ENCODE measurements at places on chromosomes 12 and 14.

- no peak for DNase-seq
Observed at GRCh38 chr12:107662484-107662883, 23.1 kb upstream of the PWP1 start.

GRCh38 chr12:89427508-89428156 lies 75.3 kb upstream of the DUSP6 start:
- DNase-seq = no peak

DNA sequence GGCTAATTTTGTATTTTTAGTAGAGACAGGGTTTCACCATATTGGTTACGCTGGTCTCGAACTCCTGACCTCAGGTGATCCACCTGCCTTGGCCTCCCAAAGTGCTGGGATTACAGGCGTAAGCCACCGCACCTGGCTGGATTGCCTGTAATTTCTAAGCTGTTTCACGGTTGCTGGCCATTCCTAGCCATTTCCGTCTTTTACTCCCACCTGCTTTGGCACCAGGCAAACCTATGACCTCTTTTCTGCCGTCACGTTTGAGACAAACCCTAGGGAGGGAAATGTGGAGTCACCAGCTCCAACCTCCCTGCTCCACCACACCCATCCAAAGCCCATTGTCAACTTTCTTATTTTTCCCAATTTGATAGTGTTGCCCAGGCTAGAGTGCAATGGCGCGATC lies 1.2 kb downstream of the GPR132 start:
- DNase-seq = no peak

- DNase-seq = peak; percentile 54
Observed at GRCh38 chr14:24297190-24297964, 2.2 kb downstream of the DHRS1 start.

- no peak for DNase-seq
Observed at GRCh38 chr12:125402874-125403789, 337.9 kb downstream of the AACS start.

DNA sequence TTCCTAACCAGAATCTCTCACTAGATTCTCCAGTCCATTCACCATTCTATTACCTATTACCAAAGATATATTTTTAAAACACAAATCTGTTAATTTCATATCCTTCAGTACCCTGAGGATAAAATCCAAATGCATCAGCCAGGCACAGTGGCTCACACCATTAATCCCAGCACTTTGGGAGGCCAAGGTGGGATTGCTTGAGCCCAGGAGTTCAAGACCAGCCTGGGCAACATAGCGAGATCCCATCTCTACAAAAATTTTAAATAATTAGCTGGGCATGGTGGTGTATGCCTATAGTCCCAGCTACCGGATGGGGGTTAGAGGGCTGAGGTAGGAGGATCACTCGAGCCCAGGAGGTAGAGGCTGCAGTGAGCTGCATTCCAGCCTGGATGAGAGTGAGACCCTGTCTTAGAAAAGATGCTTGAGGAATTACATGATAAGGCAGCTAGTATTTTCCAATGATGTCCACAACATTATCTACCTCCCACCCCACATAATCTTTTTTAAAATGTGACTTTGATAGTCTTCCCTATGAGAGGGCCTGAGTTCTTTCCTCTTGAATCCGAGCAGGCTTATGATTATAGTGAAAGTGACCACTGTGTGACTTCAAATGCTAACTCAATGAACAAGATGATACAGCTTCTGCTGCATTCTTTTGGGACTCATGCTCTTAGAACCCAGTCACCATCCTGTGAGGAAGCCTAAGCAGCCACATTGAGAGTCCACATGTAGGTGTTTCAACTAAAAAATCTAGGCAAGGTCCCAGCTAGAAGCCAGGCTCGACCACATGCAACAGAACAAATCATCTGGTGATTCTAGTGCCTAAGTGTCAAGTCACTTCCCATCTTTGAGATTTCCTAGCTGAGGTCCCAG lies 18.0 kb downstream of the HECTD1 start:
- DNase-seq = no peak

DNA sequence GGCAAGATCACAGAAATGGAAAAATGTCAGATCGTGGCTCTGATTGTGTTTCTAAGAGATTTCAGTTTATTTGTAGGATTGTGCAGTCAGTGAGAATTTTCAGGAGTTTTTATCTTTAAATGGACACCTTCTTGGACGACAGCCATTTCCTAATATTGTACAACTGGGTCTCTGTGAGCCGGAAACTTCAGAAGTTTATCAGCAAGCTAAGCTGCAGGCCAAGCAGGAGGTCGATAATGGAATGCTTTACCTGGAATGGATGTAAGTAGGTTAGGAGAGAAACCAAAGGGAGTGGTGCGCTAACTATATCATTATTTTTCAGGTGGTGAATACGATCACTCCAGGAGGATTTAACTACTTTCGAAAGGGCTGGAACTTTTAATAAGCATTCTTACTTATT lies 26.4 kb downstream of the APAF1 start:
- DNase-seq = no peak

DNA sequence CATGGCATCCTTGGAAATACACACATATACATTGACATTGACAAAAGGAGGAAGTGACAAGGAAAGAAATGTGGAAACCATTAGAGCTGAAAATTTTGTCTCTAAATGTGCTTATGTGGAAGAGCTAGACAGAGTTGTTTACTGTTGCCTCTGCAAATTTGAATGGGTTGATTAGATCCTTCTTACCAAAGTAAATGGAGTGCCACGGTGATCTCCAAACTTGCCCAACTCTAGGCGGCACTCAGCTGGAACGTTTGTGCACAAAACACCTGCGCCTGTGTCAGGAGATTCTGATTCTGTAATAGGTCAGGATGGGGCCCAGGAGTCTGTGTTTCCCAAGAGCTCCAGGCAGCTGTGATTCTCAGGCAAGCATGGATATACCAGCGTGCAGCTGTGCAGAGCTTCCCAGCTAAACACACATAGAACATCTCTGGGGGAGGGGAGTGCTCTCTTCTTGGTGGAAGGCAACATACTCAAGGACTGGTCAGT lies 77.8 kb upstream of the BDKRB2 start:
- DNase-seq = peak; percentile 15

DNA sequence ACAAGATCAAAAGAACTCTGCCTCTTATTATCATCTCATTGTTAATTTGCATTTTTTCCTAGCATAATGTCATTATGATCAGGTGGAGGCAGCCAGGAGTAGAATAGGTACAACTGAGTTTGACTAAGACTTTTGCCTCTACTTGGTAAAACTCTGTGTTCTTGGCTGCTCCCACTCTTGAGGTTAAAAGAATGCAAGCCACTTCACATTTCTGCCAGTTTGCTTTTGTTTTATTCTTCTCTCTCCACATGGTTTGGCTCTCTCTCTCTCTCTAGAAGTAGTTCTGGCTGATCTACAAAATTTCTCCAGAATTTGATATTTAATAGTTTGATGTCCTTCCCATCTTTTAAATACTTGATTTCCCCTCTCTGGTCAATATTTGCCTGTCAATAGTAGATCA lies 170.7 kb upstream of the E2F7 start:
- DNase-seq = no peak

DNA sequence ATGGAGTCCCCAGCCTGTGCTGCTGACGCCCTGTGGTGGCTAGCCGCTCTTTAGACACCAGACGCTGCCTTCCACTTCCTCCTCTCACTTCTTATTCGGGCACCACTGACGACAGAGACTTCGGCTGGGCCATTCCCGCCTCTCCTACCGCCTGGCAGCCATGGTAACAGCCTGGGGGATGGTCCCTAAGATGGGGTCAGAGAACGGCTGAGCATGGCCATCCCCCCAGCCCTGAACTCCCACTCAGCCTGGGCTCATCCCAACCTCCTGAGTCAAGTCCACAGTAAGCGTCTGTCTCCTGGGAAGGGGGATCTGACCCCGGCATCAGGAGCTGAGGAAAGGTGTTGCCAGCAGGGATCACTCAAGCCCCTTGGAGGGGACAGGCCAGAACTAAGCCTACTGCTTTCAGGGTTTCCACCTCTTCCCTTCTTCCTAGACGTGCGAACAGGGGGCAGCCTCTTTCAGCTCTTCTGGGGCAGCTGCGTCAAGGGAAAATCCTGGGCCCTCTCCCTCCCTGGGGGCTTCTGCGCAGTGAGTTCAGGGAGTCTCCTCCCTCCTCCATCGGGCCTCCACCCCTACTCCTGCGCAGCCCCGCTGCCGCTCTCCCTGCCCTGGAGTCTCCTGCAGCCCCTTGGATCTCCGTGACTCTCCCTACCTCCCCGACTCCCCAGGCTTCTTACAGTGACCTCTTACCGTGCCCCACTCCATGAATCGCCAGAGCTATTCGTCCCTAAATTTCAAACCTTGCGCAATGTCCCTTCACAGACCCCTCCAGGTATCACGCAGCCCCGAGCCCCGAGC lies 643 bp upstream of the TAMALIN start:
- DNase-seq = peak; percentile 58

- DNase-seq = no peak
Observed at GRCh38 chr12:90543841-90544240, 411.1 kb downstream of the CCER1 start.

- peak; percentile 38 for DNase-seq
Observed at GRCh38 chr12:51923506-51924365, 16.4 kb downstream of the ACVRL1 start.

GRCh38 chr12:93616584-93617101 lies 44.2 kb downstream of the SOCS2 start:
- DNase-seq = no peak

GRCh38 chr14:73888971-73889370 lies 2.3 kb downstream of the ZNF410 start:
- no peak for DNase-seq

GRCh38 chr12:68434391-68435298 lies 102.5 kb upstream of the MDM1 start:
- DNase-seq = no peak

- no peak for DNase-seq
Observed at GRCh38 chr14:53265025-53265424, 111.9 kb upstream of the DDHD1 start.

DNA sequence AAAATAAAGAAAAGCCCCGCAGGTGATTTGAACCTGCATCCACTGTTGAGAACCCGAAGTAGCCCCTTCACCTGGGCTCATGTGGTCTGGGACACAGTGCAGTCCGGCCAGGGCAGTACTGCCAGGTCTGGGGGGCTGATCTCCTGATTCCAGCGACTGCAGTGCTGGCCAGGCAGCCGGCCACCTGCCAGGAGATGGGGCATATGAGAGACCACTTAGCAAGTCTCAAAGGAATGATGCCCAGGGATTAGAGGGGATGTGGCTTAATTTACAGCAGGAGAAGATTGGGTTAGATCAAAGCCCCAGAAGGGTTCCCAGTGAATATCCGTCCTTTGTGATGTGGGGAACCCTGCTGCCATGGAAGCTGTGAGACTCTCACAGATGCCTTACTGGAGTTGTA lies 113.3 kb downstream of the PRMT8 start:
- no peak for DNase-seq

- no peak for DNase-seq
Observed at GRCh38 chr14:73588695-73589094, 3.0 kb upstream of the ACOT4 start.

DNA sequence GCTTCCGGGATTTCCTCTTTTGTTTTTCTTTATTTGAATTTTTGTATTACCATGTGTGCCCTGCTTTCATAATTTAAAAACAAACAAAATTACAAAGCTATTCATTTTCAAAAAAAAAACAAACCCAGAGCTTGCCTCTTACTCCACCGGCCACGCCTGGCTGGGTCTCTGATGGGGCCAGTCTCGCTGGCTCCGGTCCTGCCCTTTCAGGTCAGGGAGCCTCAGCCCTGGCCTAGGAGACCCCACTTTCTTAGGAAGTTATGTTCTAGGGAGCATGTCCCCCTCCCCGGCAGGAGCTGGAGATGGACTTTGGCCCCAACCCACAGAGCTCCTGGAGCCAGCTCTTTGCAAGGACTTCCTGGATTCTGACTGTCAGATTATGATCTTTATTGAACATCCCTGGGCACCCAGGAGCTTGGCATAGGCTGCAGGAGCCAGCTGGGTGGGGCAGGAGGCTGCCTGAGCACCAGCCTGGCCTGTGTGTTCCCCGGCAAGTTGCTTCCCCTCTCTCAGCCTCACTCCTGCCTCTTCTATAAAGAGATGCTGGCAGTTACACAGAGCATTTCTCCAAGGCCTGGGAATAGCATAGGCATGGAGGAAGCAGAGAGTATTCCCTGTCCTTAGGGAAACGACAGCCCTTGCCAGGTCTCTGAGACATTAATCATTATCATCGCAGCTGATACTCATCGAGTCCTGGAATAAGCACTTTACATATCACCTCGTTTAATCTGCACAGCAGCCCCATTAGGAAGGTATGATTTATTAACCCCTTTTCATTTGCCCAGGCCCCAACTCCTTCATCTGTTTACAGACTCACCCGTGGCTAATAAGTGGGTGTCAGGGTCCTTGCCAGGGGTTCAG lies 3.5 kb downstream of the DEGS2 start:
- peak; percentile 91 for DNase-seq

- no peak for DNase-seq
Observed at GRCh38 chr14:21299562-21300130, 19.8 kb downstream of the RPGRIP1 start.

- DNase-seq = no peak
Observed at GRCh38 chr14:64234877-64235651, 59.1 kb downstream of the ESR2 start.

DNA sequence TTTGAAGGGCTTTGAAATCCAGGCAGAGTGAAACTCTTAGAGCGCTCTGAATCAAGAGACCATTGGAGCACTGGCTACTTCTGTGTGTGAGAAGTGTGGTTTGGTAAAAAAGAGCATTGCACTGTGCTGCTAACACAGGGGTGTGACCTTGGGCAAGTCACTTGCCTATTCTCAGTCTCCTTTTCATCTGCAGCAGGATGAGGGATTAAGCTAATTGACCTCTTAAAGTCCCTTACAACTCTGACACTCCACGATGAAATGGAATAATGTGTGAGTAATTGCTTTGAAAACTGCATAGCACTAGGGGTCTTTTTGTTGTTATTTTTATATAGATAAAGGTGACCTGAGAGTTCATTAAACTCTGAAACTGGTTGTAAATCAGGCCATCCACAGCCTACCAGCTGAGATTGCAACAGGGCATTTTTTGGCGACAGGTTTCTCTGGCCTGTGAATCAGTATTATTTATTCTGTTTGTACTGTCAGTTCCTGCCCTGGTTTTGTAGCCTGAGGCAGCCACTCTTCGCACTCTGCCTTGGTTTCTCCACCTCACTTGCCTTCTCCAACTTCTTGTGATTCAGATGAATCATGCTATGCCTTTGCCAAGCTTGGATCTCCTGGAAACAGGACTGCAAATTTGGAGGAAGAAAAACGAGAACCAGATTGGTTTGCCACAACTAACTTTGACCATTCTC lies 159.9 kb upstream of the PARP11 start:
- DNase-seq = no peak

DNA sequence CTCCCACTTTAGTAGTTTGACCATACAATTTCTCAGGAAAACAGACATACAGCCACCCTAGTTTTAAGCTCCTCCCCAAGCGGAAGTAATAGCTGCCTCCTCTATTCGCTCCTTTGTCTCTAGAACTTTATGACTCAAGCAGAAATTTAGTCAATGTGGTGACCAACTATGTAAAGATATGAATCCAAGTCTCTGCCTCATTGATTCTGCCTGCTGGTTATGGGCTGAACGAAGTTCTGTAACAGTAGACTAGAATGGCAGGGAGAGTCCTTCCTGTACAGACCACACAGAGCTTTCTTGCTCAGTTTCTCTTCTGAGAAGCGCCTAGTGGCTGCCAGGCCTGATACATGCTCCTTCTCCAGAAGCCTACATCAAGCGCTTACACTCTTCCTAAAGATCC lies 19.1 kb downstream of the KICS2 start:
- no peak for DNase-seq

GRCh38 chr14:67738740-67739504 lies 37.2 kb downstream of the RDH12 start:
- peak; percentile 64 for DNase-seq

GRCh38 chr12:32494656-32495055 lies 95.3 kb downstream of the FGD4 start:
- no peak for DNase-seq

- DNase-seq = no peak
Observed at GRCh38 chr14:21059842-21060613, 2.4 kb downstream of the RNASE8 start.

GRCh38 chr14:52845081-52845480 lies 53.7 kb upstream of the GNPNAT1 start:
- DNase-seq = no peak

Measured in NCI-H526 (cell line).